CD8-positive, alpha-beta memory T cell (primary cell): ENCODE measurements at places on chromosomes 1 and 21. TPM values are rescaled to one million over a fixed set of nuclear protein-coding genes. Genes with fewer than 3 reads are reported as not detected.

GRCh38 chr1:107875689-107876088 is 89.3 kb downstream of the VAV3 start:
- no peaks in the 10 kb centered on the region for H3K27me3 ChIP-seq
- no peak overlapping the region for H3K27ac ChIP-seq
- H3K36me3 ChIP-seq, result no peaks in the 10 kb centered on the region
- no peak overlapping the region for H3K4me3 ChIP-seq
- no peak for DNase-seq
- no peaks in the 10 kb centered on the region for H3K4me1 ChIP-seq

The NEK7 gene
- 64.7 TPM for total RNA-seq

DNA sequence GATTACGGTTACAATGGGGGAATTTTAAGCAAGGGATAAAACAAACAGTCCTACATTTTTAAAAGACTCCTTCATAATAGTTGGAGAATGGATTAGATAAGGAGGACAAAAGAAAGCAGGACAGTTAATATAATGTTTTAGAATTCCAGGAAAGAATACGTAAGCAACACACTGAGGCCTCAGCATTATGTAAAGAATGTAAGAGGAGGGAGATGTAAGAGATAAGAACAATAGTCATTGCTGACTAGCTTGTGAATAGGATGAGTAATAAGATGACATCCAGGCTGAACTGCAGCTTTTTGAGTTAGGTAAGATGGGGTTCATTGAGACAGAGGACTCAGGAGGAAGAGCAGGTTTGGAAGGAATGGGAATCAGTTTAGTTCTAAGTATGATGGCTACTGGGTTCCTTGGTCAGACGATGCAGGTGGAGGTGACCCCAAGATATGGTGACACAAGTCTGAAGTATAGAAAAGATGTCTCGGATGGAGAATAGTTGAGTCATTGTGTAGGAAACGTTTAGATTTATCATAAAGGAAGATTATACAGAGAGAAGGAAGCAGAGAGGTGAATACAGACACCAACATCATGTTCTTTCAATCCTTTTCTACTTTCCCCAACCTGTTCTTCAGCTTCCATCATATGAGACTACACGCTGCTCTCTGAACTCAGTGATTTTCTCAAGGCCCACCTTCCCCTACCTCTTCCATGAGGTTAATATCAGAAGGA is 372.8 kb downstream of the PTBP2 start:
- no peak for DNase-seq
- no peak overlapping the region for H3K4me3 ChIP-seq
- H3K27me3 ChIP-seq, result no peaks in the 10 kb centered on the region
- no peak overlapping the region for H3K27ac ChIP-seq
- H3K36me3 ChIP-seq, result no peaks in the 10 kb centered on the region
- no peaks in the 10 kb centered on the region for H3K4me1 ChIP-seq

The MXRA8 gene
- 0.26 TPM for total RNA-seq

DNA sequence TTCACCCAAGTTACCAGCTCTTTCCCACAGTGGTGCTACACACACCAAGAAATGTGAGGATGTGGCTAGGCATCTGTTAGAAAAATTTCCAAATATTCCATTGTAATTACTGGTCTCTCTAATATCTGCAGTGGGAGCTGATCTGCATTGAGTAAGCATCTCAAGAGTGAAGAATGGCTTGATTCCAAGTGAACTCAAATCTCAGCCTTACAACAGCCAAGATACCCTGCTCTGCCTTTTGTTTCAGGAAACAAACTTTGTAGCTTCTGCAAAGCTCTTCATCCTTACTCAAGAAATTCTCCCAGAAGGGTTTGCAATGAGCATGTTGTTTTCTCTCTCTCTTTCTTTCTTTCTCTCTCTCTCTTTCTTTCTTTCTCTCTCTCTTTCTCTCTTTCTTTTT is 181.1 kb downstream of the FCRL5 start:
- H3K27me3 ChIP-seq, result no peaks in the 10 kb centered on the region
- no peaks in the 10 kb centered on the region for H3K36me3 ChIP-seq
- H3K4me3 ChIP-seq, result no peak overlapping the region

- H3K27ac ChIP-seq, result no peak overlapping the region
- no peaks in the 10 kb centered on the region for H3K36me3 ChIP-seq
- no peaks in the 10 kb centered on the region for H3K4me1 ChIP-seq
- H3K4me3 ChIP-seq, result no peak overlapping the region
Measured at GRCh38 chr21:34181431-34182039, 108.2 kb downstream of the MRPS6 start.

GRCh38 chr1:159647616-159648015 is 60.0 kb downstream of the APCS start:
- no peak overlapping the region for H3K27ac ChIP-seq
- no peak overlapping the region for H3K4me3 ChIP-seq
- H3K27me3 ChIP-seq, result no peaks in the 10 kb centered on the region
- DNase-seq, result no peak
- H3K4me1 ChIP-seq, result no peaks in the 10 kb centered on the region

GRCh38 chr1:54160351-54160750 is 7.6 kb upstream of the CDCP2 start:
- no peak overlapping the region for H3K27ac ChIP-seq
- no peaks in the 10 kb centered on the region for H3K36me3 ChIP-seq
- DNase-seq, result no peak
- no peaks in the 10 kb centered on the region for H3K27me3 ChIP-seq

- peaks cover 9% of the 10 kb centered on the region for H3K36me3 ChIP-seq
- no peak for DNase-seq
- no peak overlapping the region for H3K27ac ChIP-seq
- H3K4me1 ChIP-seq, result no peaks in the 10 kb centered on the region
- no peaks in the 10 kb centered on the region for H3K27me3 ChIP-seq
Measured at GRCh38 chr1:77631751-77632150, 50.7 kb downstream of the ZZZ3 start.

DNA sequence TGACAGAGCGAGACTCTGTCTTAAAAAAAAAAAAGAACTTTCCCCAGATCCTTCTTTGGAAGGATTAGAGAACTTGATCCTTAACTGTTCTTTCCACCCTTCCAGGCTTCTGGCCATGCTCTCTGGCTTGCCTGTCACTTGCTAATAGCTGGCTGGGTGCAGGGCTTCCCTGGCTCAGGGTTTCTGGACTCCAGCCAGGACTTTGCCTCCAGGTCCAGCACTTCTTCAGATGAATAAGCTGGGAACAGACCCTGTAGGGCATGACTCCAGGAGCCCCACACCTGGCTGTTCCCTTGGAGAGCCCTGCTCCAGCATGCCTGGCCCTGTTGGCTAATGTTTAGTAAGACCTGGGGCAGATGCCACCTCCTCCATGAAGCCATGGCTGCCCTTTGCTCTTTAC is 3.3 kb upstream of the NT5C1A start:
- no peak overlapping the region for H3K4me3 ChIP-seq
- DNase-seq, result no peak
- H3K36me3 ChIP-seq, result no peaks in the 10 kb centered on the region
- H3K4me1 ChIP-seq, result peaks cover 10% of the 10 kb centered on the region
- H3K27ac ChIP-seq, result no peak overlapping the region
- H3K27me3 ChIP-seq, result peaks cover 26% of the 10 kb centered on the region

DNA sequence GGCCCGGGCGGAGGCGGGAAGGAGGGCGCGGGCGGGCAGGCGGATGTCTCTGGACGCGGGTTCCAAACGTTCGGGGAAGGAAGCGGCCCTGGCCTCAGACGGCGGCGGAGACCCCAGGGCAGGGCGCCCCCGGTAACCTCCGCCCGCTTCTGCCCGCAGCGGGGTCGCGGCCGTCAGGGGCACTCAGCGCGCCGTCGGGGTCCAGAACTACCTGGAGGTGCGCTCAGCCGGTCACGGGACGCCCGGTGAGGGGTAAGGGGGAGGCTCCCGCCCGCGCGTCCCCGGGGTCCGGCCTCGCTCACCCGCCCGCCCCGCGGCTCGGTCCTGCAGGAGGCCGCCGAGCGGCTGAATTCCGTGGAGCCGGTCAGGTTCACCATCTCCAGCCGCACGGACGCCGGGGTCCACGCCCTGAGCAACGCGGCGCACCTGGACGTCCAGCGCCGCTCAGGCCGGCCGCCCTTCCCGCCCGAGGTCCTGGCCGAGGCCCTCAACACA is 406 bp downstream of the PUSL1 start:
- DNase-seq, result no peak
- no peaks in the 10 kb centered on the region for H3K27me3 ChIP-seq
- H3K4me3 ChIP-seq, result peak overlapping the region; percentile 59
- no peaks in the 10 kb centered on the region for H3K36me3 ChIP-seq
- H3K4me1 ChIP-seq, result peaks cover 39% of the 10 kb centered on the region

- no peaks in the 10 kb centered on the region for H3K4me1 ChIP-seq
- DNase-seq, result no peak
- no peak overlapping the region for H3K4me3 ChIP-seq
- H3K27ac ChIP-seq, result no peak overlapping the region
- H3K27me3 ChIP-seq, result no peaks in the 10 kb centered on the region
Measured at GRCh38 chr1:117067533-117068370, 7.6 kb downstream of the TTF2 start.

- no peaks in the 10 kb centered on the region for H3K27me3 ChIP-seq
- H3K36me3 ChIP-seq, result no peaks in the 10 kb centered on the region
- no peak overlapping the region for H3K4me3 ChIP-seq
- no peak overlapping the region for H3K27ac ChIP-seq
- DNase-seq, result no peak
Measured at GRCh38 chr21:46005081-46005480, 23.5 kb downstream of the COL6A1 start.

The HCRTR1 gene
- not detected for total RNA-seq

DNA sequence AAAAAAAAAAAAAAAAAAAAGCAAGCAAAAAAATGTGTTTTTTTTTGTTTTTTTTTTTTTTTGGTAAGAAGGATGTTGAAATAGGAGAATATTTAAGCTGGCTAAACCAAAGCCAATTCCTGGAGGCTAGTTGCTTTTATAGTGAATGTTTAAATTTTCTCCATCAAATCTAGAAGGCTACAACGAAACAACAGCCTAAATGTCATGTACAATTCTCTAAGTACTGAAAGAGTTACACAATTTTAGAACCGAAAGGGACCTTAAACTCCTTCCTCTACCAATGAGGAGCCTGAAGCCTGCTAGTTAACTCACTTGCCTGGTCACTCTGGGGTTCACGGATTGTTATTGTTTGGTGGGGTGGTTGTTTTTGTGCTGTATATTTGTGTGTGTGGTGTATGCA is 3.5 kb downstream of the WLS start:
- no peaks in the 10 kb centered on the region for H3K36me3 ChIP-seq
- H3K27me3 ChIP-seq, result no peaks in the 10 kb centered on the region
- DNase-seq, result no peak
- no peaks in the 10 kb centered on the region for H3K4me1 ChIP-seq
- H3K4me3 ChIP-seq, result no peak overlapping the region
- no peak overlapping the region for H3K27ac ChIP-seq

- no peak for DNase-seq
- H3K4me1 ChIP-seq, result peaks cover 11% of the 10 kb centered on the region
Measured at GRCh38 chr1:166888373-166889111, 12.5 kb upstream of the TADA1 start.

- no peaks in the 10 kb centered on the region for H3K27me3 ChIP-seq
- no peaks in the 10 kb centered on the region for H3K36me3 ChIP-seq
- H3K4me1 ChIP-seq, result peaks cover 68% of the 10 kb centered on the region
- peak overlapping the region; percentile 80 for H3K27ac ChIP-seq
- H3K4me3 ChIP-seq, result peak overlapping the region; percentile 91
Measured at GRCh38 chr1:2231532-2232254, 3.6 kb downstream of the SKI start.

DNA sequence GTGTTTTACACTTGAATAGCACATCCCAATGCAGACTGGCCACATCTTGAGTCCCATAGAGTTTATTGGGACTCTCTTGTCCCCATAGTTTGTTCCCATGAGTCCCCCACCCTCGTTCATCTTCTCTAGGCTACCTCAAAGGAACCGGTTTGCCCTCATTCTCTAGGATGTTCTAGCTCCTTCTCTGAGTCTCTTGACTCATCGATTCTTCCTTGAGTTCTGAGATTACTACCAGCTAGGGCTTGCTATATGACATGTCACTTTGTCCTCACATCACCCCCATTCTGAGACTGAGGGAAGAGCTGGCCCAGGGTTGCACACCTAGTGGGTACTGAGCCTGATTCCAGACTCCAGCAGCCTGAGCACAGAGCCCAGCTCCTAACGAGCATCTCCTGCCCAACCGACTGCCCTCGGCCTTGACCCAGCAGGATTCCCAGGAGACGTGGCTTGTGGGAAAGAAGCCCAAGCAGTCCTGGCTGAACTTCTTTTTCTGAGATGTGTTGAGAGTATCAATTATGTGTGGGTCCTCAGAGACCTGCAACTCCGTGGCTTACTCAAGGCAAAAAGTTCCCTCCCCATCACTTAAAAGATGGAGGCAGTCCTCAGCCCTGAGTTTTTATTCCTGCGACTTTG is 42.0 kb downstream of the TMEM51 start:
- H3K27me3 ChIP-seq, result no peaks in the 10 kb centered on the region
- H3K36me3 ChIP-seq, result no peaks in the 10 kb centered on the region
- DNase-seq, result no peak
- no peak overlapping the region for H3K27ac ChIP-seq
- no peaks in the 10 kb centered on the region for H3K4me1 ChIP-seq

DNA sequence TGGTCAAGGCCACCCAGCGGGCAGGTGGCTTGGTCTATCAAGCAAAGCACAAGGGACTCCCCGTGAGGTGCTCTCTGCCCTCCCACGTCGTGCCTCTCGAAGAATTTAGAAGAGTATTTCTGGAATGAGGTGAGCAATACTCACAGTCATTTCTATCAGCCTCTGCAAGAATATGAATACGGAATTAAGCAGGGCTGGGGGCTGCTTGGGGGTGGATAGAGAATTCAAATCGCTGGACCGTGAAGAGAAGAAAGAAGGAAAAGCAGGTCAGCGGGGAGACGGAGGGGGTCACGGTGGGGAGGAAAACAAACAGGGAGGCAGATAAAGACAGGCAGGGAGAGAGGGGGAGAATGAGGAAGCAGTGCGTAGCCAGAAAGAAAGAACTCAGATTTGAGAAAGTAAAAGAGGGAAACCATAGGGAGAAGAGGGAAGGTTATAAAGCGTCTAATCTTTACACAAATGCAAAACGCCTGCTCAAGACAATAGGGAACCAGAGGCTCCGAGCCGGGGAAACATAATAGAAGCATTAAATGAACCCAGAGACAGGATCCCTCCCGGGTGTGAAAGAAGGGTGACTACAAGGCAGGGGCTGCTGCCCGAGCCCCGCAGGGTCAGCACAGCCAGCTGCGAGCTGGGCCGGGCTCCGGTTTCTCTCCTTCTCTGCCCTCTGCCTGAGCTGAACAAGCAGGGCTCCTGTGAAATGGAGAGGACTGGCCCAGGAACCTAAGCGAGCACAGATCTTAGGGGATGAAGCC is 2.1 kb upstream of the EDN2 start:
- H3K27ac ChIP-seq, result no peak overlapping the region
- no peaks in the 10 kb centered on the region for H3K4me1 ChIP-seq
- no peak overlapping the region for H3K4me3 ChIP-seq
- no peaks in the 10 kb centered on the region for H3K27me3 ChIP-seq

The C1orf53 gene
- 2.9 TPM for total RNA-seq

GRCh38 chr1:204997591-204998355 is 45.2 kb upstream of the CNTN2 start:
- H3K4me3 ChIP-seq, result no peak overlapping the region
- H3K36me3 ChIP-seq, result no peaks in the 10 kb centered on the region
- H3K27ac ChIP-seq, result no peak overlapping the region

The AKR7A3 gene
- total RNA-seq, result 0.29 TPM

DNA sequence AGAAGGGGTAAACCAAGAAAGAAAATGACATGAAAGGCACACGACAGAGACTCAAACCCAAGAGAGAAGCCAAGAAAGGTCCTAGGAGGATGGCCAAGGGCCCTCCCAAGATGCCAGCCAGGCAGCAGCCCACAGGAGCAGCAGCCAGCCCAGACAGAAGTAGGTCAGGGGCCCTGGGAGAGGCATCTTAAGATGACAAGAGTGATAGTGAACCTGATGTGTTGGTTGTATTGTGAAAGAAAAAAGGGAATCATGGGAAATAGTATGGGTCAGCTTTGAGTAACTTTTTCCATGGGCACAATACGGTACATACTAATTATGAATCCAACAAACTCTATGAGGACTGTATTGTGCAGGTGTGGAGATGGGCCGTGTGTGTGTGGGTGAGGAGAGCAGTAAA is 3.3 kb downstream of the CCSAP start:
- peaks cover 14% of the 10 kb centered on the region for H3K4me1 ChIP-seq
- no peak overlapping the region for H3K4me3 ChIP-seq
- H3K27me3 ChIP-seq, result no peaks in the 10 kb centered on the region
- H3K27ac ChIP-seq, result no peak overlapping the region
